ENCODE measurements at places on chromosomes 13 and 19.

DNA sequence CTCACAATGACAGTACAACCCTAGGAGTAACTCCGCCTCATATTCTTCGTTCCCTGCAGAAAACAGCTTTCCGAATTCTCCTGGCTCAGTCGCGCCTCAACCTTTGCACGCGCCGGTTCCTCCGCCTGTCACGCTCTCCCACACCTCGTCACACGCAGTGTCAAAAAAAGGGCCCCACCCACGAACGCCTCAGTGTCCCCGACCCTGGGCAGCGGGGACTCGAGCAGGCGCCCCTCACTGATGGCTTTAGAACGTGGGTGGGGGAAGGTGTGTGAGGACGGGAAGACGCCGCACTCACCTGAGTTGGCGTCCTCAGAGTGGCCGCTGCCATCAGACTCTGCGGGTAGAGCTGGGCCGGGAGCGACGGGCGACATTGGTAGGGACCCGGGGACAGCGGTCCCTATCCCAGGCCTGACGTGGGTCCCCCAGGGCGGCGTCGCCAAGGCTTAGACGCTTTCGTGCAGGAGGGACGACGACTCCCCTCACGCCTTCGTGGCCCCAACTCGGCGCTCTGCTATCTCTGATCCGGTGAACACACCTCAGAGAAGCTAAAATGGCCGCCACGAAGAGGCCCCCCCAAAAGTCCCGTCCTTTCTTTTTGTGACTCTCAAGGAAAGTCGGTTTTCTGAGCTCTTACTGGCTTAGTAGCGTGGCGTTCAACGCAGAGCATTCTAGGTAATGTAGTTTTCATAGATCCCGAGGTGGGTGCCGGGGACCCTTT is at the start of gene ZNF154:
Gene ZNF154 (minus strand): TSS at position 564 of the 721 bp plus-strand sequence. CDS start 233 bp downstream, at position 331.
- DNase-seq = peak; percentile 15

GRCh38 chr19:23365222-23365621 is 30.0 kb downstream of the ZNF91 start:
- DNase-seq = no peak

- no peak for DNase-seq
Observed at GRCh38 chr19:3382460-3383100, 16.2 kb downstream of the NFIC start.

GRCh38 chr19:2170219-2170618 is 6.5 kb downstream of the DOT1L start:
- DNase-seq = no peak

DNA sequence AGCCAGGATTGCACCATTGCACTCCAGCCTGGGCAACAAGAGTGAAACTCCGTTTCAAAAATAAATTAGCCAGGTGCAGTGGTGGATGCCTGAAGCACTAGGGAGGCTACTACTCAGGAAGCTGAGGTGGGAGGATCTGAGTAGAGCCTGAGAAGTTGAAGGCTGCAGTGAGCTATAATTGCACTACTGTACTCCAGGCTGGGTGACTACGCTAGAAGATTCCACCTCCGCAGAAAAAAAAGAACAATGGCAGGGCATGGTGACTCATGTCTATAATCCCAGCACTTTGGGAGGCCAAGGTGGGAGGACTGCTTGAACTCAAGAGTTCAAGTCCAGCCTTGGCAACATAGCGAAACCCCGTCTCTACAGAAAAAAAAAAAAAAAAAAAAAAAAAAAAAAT is 20.5 kb downstream of the HAUS8 start:
- no peak for DNase-seq

GRCh38 chr19:4633140-4633967 is 6.0 kb upstream of the TNFAIP8L1 start:
- DNase-seq = peak; percentile 30

GRCh38 chr13:106163426-106163825 is 372.0 kb downstream of the EFNB2 start:
- DNase-seq = no peak

GRCh38 chr13:43089912-43090498 is 66.6 kb downstream of the DNAJC15 start:
- DNase-seq = no peak

DNA sequence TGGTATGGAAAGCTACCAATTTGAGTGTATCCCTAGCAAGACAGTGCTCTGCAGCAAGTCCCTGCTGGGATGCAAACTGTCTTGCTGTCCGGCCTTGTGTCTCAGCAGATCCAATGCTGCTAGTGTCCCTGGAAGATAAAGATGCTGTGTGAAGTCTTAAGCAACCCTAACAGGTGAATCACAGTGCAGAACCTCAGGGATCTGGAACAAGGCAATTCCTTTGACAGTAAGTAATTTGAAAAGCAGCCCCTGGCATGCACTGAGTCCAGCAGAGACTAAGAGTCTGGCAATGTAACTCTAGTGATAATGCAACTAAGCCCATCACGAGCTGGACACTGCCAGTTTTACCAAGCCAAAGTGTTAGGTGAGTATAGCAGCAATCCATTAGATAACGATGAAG is 1.7 kb upstream of the UCHL3 start:
- no peak for DNase-seq

- DNase-seq = no peak
Observed at GRCh38 chr19:30167206-30167868, 204.8 kb upstream of the ZNF536 start.

Measured in activated CD4-positive, alpha-beta T cell treated with anti-CD3 and anti-CD28 coated beads for 4 hours (primary cell).